PC-3 (cell line): ENCODE measurements at places on chromosomes 5 and 9.
A peak's percentile ranks its signal among the peaks of the same experiment; 100 is the strongest.

DNA sequence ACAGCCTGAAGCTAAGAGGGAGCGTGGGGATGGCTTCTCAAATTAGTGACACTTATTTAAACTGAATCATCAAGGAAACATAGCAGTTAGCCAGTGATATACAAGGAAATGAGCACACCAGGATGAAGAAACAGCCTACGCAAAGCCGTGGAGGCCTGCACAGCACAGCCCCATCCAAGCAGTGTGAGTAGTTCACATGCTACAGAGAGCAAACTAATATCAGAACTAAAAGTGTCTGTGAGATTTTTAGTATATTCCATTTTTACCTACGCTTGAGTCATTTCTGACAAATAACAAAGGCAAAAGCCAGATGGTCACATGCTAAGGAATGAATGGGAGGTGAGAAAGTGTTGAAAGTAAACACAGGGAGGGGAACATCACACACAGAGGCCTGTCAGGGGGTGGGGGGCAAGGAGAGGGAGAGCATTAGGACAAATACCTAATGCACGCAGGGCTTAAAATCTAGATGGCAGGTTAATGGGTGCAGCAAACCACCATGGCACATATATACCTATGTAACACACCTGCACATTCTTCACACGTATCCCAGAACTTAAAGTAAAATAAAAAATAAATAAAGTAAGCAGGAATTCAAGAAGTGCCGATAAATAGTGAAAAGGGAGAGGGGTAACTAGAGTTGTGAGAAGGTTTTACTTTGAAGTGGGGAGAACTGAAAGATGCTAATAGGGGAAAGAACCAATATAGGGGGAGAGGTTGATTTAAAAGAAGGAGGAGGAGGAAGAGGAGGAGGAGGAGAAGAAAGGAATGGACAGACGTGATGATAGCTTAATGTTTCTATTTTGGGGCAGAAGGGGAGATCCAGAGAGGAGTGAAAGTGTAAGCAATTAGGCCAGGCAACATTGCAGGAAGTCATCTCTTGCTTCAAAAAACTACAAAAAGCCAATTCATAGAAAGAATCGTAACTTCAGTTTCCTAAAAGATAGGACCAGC lies 100.9 kb upstream of the PTGER4 start:
- DNase-seq, result peak; percentile 80

GRCh38 chr5:6705959-6706358 lies 7.3 kb upstream of the TENT4A start:
- no peak for DNase-seq

GRCh38 chr5:26674846-26675245 lies 363.5 kb downstream of the CDH9 start:
- DNase-seq, result no peak

- no peak for DNase-seq
Observed at GRCh38 chr9:75892216-75892911, 1.9 kb downstream of the PCSK5 start.

GRCh38 chr5:428754-429452 lies 14.1 kb upstream of the EXOC3 start:
- no peak for DNase-seq

- DNase-seq, result peak; percentile 88
Observed at GRCh38 chr9:12817702-12818101, 42.9 kb downstream of the LURAP1L start.

DNA sequence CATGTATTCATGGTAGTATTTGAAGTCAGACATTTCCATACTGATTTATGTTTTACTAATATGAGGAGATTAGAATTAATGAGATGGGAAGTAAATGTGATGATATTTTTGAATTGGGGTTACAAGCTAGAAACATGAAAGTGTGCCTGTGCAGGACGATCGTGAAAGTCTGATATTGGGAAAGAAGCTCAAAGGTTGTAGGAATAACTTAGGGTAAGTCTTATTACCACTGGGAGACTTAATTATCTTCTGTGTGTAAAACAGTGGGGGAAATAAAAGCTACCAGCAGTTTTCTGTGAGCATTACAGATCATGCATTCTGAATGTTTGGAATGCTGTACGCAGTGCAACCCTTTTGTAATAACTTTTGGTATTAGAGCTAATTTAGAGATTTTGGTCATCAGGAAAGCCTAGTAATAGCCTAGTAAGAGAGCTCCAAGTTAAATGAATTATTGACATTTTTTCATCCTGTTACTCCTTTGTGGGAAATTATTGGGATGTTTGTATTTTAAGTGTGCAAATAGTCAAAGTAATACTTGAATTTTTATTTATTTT lies 153.9 kb downstream of the PCSK5 start:
- DNase-seq, result no peak

DNA sequence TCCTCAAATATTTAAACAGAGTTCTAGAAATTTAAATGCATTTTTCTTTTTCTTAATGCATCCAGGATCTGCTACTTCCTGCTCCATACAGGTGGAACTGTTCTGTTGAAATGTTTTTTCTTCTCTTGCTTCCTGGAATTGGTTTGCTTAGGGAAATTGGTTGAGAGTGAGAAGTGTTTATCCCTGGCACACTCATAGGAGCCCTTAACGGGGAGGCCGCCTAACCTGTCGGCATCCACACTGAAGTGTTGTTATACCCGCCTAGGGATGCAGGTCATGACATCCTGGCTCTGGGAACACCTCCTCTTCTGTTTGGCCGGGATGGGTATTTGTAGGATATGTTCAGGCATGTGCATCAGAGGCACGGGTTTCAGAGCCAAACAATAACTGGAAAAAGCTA lies 239.7 kb downstream of the GADD45G start:
- DNase-seq, result no peak

DNA sequence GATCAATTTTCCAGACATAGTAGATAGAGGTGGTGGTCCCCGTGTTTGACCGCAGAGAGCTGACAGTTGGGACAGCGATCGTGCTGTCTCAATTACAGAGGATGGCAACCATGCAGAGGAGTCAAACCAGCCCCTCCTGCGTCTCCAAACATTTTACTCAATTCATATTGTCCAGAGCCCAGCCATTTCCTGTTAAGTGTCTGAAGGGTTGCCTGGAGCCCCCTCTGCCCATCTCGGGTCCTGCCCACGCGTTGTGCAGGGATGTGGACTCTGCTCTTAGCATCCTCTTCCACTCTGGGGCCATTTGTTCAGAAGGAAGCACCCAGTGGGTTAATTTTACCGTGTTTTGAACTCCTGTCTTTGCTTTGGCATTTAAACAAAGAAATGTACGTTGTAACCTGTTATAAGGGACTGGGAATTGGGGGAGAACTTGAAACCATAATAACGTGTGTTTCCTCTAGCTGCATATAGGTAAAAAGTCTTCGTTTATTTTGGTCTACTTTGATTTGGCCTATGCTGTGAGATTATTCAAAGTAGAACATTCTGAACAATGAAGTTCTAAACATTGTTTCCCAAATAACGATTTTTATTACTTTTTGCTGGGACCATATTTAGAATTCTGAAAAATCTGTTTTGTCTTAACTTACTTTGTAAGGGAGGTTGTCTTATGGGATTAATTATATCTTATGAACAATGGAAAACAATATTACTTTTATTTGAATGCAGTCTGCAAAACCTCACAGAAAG lies 876 bp downstream of the EGFLAM start:
- no peak for DNase-seq

DNA sequence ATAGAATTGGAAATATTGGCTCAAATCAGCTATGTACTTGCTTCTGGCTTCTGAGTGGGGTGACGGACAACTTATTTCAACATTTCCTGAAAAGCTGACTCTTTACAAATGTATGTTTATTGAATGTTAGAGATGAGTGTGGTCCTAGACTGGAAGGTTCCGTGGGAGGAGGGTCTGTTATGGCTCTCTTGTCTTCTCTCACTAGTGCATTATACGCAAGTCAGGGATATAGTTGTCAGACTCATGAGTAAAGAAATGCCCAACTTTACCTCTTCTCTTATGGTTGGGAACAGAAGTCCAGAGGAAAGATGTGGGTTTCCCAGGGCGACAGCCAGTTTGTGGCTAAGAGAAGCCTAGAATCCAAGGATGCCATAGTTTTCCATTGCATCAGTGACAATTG lies 839.3 kb upstream of the WWC1 start:
- no peak for DNase-seq

DNA sequence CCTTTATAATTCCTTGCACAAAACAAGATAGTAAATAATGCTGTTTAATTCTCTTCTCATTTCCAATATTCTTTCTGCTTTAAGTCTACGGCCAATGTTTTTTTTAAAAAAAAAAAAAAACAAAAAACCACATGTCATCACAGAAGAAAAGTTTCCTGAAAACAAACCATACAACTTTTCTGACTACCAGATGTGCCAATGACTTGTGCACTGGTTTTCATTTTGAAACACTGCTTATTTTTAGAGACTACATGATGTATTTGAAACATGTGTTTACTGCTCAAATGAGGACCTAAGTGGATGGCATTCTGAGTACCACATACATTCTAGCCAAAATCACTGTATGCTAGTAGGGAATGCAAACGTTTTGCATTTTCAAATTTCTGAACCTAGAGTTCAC lies 167.9 kb downstream of the GLIS3 start:
- DNase-seq, result no peak

GRCh38 chr5:132024789-132025402 lies 13.4 kb upstream of the ACSL6 start:
- no peak for DNase-seq

DNA sequence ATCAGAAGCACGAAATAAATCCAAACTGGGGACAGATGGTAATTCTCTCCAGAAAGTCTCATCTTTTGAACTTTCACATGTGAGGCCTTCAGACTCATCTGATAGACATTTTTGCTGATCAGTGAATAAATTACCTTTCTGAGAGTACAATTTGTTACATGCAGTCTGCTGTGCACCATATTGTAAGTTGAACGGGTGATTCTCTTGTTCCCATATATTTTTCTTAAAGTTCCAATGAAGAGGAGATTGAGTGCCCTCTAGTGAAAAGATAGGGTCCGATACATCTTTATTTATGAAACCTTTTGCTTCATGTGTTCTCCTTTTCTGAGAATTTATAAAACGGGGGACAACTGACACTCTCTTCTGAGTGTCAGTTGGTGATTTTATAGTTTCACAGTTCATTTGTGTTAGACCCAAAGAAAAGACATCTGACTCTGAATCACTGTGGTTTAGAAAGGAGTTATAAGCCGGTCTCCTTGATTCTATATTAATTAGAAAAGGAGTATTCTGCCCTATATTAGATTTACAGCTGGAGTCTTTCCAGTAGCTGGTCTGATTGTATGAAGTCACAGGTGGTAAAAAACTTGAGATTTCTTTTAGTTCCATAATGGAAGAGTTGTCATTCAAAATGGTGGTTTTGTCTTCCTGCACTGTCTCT lies 30.4 kb downstream of the GNG10 start:
- peak; percentile 58 for DNase-seq

DNA sequence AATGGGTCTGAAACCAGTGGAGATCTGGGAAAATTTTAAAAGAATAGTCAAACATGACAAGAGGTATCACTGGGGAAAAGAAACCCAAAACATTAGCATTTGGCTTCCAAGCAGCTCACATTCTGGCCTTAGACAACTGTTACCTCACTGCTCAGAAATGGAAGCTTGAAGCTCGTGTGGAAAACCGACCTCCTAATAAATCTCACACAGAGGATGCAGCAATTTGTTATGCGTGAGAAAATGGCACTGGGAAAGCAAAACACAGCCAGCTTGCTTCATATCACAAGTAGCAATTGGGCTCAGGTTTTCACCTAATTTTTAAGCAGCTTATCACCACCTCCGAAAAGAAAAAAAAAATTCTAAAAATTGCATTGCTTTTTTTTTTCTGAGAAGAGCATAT lies 103.3 kb upstream of the TAS2R1 start:
- no peak for DNase-seq

DNA sequence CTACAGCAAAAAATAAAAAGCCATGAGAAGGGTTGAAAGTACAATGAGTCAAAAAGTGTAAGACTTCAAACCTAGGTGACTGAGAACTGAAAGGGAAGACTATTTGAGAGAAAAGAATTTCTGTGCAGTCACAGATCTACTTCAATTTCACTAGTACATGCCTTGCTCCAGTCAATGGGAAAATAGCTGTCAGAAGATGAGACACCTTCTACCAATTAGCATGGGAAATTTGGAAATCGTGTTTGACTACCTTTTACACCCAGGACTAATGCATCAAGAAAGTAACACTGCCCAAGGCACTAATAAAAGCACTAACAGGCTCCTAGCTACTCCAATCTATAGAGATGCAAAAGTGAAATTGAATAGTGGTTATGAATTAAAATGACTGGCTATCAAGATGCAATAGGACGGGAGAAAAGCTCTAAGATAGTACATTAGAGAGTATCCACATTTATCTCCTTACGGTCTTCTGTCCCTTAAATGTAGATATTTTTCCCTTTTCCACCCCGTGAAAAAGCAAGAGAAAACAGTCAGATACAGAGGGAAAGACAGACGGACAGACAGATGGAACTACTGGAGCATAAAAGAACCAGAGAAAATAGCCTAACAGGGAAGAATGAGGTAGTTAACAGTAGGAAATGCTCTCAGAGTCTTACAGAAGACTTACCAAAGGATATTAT lies 15.2 kb downstream of the ERP44 start:
- no peak for DNase-seq

- DNase-seq, result no peak
Observed at GRCh38 chr9:95316274-95316673, 1.2 kb downstream of the FANCC start.

- DNase-seq, result peak; percentile 46
Observed at GRCh38 chr5:66171349-66172344, 27.5 kb downstream of the SREK1 start.

DNA sequence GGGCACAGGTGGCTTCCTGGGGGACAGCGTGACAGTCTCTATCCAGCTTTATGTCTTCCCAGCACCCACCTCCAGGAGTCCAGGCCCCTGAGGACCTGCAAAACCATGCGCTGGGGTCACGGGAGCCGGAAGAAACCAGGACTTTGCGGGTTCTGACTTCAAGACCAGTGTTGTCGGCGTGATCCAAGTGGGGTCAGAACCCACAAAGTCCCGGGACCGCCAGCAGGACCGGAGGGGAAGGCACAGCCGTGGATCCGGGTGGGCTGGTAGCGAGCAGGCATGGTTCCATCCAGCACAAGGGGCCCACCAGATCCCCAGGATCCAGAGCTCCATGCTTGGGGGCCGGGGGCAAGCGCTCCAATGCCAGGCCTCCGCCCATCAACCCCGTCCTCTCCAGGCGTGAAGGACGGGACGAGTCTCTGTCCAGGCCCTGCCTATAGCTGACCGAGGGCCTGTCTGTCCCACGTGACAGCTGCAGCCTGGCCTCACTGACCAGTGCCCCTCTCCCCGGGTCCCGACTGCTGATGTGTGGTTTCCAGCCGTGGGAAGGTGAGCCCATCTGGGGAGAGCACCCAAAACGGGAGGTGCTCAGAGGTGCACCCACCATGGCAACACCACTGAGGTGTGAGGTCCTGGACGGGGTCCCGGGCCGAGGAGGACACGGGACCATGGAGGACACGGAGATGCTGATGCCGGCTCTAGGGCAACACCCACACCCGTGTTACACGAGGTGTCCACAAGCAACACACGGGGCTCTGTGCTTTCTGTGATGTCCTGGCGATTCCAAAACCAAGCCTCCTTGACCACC lies 48.9 kb downstream of the SLC12A7 start:
- no peak for DNase-seq

- no peak for DNase-seq
Observed at GRCh38 chr5:145283141-145283810, 551.9 kb downstream of the PRELID2 start.

- DNase-seq, result no peak
Observed at GRCh38 chr5:127809533-127809932, 106.3 kb downstream of the CCDC192 start.

- no peak for DNase-seq
Observed at GRCh38 chr5:168710706-168711105, 131.5 kb upstream of the PANK3 start.

- DNase-seq, result no peak
Observed at GRCh38 chr5:55030220-55030619, 6.2 kb downstream of the GZMK start.

- no peak for DNase-seq
Observed at GRCh38 chr5:95863383-95863757, 40.8 kb upstream of the GLRX start.

GRCh38 chr9:9992936-9993335 lies 619.9 kb downstream of the PTPRD start:
- DNase-seq, result no peak
